ENCODE measurements at places on chromosomes 1 and 21.

- DNase-seq: no peak
Measured at GRCh38 chr1:917076-917459, 6.7 kb upstream of the SAMD11 start.

DNA sequence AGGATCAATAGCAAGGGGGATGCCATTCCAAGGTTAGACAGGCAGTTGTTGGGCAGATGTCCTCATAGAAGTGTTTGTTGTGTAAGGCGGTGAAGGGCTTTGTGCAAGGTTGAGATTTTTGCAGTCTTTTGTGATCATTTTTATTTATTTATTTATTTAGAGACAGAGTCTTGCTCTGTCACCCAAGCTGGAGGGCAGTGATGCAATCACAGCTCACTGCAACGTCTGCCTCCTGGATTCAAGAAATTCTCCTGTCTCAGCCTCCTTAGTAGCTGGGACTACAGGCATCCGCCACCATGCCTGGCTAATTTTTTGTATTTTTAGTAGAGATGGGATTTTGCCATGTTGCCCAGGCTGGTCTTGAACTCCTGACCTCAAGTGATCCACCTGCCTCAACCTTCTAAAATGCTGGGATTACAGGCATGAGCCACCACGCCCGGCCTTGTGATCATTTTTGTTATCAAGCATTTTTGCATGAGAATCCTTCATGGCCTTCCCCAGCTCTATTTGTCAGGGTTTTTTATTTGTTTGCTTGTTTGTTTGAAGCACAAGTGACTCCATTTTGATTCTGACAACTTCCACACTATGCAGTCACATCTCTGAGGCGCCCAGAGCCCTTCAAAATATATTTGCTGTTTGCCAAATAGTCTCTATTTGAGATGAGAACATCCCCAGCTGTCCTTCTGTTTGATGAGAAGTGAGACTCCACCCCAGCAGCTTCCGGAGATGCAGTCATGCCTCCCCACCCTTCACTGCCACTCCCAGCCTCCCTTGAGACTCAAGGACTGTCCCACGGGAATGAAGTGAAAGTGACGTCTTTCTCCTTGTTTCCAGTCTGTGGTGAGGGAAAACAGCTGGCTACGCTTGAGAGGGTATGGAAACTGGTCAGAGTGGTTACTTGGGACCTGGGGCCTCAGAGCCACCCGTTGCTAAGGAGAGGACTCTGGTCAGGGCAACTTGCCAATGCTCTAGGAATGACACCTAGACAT is 38.0 kb downstream of the TMEM50B start:
- peak; percentile 63 for DNase-seq

DNA sequence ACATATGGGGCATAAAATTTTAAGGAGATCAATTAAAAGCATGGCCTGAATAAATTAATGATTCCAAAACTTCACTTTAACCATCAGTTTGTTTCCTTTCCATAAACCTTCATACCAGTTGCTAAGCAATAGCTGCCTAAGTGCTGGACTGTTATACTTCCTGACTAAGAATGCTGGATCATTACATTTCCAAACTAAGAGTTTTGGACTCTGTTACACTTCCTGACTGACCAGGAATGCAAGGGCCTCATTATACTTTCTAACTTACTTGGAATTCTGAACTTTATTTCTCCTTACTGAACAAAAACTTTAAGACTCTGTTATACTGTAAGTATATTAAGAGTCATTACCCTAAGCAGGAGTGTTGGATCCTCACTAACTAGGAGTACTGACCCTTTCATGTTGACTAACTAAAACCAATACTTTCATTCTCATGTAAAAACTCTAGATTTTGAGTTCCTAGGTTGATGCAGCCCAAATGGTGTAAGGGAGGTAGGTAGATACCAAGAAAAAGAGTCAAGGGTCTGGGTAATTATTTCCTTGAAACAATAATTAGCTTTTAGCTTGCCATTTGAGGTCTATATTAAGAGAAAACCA is 118.2 kb downstream of the FAF1 start:
- no peak for DNase-seq

- DNase-seq: no peak
Measured at GRCh38 chr1:160488347-160489058, 34.6 kb downstream of the SLAMF6 start.

DNA sequence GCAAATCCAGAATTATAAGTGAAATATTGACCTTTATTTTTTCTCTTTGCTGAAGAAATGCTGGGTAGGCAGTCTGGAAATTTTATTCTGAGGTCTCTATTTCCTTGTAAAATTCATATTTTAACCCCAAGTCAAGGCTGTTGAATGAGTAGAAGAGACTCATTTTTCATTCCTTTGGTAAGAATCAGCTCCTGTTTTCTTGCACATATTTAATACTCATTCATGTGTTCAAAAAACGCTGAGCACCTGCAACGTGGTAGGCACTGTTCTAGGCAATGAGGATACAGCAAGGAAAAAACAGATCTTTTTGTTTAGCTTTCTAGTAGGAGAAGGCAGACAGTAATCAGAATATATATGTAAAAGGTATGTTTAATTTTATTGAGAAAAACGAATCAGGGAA is 1.5 kb downstream of the PRKAA2 start:
- DNase-seq: no peak

DNA sequence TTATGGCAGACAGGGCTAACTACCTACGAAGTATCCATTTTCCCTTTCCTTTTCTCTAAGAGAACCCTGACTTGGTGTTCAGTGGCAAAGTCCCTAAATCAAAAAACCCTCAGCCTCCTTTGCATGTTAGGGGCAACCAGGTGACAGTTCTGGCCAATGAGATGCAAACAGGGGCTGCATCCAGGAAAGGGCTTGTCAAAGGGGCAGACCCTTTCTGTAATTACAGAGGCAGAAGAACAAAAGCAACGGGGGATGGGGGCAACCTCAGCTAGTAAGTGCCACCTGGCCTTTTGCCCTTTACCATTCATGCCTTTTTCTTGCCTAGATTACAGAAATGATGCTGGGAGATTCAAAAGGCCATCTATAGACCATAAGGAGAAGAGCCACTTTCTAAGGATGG is 34.4 kb downstream of the GLUL start:
- no peak for DNase-seq

DNA sequence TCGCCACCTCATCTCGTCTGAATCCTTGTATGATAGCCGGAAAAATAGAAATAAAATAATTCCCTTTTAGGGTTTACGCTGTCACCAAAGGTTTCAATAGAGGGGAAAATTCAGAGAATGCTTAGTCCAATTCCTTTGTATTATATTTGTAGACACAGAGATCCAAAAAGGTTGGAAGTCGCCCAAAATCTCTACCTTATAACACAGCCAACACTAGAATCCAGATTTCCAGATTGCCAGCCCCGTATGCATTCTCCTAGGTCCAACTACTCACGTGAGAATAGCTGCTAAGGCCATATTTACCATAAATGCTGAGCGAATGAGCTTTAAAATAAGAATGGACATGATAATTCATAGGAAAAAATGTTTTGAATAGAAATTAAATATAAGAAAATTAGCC is 124.5 kb downstream of the KCNK1 start:
- no peak for DNase-seq

- DNase-seq: no peak
Measured at GRCh38 chr1:228085287-228085951, 2.9 kb downstream of the ARF1 start.

Measured in adrenal gland (tissue), 19 donors.